Kidney epithelial cell (primary cell): ENCODE measurements at places on chromosomes 2 and 18.

DNA sequence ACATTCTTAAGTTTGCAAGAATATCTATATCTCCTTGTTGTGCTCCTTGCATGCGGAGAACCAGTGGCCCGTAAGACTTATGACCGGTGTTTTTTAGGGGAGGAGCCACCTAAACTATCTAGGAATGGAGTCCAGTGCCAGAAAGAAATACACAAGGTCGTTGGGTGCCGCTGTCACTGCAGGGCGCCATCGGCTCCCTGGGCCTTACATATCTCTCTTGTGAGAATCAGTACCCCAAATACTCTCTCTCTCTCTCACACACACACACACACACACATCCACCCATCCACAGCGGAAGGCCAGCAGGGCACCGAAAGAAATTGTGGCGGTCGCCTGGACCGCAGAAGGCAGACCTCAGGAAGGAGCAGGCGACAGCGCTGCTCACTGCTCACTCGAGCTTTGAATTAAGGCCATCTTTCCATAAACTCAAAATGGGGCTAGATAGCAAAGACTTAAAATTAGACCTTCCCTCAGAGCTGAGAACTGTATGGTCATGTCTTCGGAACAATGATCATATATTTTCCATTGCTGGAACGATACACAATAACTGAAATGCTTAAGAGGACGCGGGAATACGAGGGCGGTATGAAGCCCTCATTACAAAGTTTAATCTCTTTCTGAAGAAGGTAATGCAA is 10.4 kb downstream of the NR4A2 start:
- no peak for DNase-seq

GRCh38 chr2:64663402-64663801 is 9.7 kb upstream of the SERTAD2 start:
- DNase-seq, result no peak

GRCh38 chr2:111905990-111906735 is 7.8 kb downstream of the MERTK start:
- no peak for DNase-seq

- DNase-seq, result peak; percentile 72
These were observed 25.3 kb upstream of the RPL31 start for GRCh38 chr2:100976645-100977391.

GRCh38 chr2:124798551-124798950 is 773.5 kb downstream of the CNTNAP5 start:
- DNase-seq, result no peak

DNA sequence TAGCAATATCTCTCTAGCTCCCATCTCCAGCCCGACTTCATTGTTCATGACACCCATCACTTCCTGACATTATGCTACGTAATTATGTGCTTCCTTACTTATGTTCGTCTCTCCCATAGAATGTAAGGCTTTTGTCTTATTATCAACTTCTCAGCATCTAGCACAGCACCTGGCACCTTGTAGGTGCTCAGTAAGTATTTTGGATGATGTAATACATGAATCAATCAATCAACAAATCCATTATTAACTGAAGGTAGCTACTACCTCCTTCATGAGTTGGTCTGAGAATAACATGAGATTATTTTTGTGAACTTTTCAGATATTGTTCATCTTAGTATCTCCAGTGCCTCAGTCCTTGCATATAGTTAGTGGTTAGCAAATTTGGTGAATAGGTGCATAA is 109.3 kb downstream of the EN1 start:
- no peak for DNase-seq

DNA sequence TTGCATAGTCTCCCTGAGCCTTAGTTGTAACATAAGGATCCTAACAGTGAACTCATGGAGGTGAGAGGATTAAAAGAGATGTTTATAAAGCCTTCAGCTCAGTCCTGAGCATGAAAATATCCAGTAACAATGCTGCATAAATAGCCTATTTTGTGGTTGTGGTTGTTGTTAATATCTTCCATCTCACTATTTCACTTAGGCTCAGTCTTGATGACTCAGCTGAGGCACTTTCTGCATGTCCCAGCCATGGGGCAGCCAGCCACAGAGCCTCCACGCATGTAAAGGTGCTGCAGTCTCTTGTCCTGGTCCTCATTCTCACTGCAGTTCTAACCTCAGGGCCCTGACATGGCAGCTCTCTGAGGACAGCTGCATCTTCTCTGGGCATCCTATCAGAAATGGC is 218.8 kb upstream of the PKDCC start:
- DNase-seq, result no peak

DNA sequence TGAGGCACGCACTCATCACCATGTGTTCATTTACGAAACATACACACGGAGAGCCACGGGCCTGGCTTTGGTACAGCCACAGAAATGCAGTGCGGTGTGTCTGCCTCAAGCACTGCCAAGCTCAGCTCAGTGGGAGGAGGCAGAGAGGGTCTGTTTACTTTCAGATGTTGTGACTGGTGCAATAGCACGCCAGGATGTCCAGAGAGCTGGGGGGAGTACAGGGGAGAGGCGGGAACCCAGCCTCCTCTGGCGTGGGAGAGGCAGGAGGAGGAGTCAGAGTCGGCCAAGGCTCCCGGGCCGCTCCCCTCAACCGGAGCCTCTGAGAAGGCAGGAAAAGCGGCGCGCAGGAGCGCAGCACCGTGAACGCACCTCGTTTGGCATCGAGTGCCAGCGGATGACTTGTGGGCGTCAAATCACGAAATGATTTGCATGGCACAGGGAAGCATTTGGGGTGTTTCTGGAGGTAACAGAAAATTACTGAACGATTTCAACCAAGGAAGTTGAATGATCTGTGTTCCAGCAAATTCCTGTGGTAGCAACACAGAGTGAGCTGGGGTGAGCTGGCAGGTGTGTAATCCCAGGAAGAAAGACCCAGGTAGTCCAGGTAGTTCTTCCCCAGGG is 143.0 kb downstream of the ZNF516 start:
- DNase-seq, result peak; percentile 69

- no peak for DNase-seq
These were observed 81.9 kb downstream of the TGOLN2 start for GRCh38 chr2:85245891-85246290.

GRCh38 chr2:131567891-131568290 is 40.2 kb downstream of the CCDC74A start:
- no peak for DNase-seq

GRCh38 chr2:160157861-160158829 is 41.9 kb downstream of the ITGB6 start:
- DNase-seq, result no peak

DNA sequence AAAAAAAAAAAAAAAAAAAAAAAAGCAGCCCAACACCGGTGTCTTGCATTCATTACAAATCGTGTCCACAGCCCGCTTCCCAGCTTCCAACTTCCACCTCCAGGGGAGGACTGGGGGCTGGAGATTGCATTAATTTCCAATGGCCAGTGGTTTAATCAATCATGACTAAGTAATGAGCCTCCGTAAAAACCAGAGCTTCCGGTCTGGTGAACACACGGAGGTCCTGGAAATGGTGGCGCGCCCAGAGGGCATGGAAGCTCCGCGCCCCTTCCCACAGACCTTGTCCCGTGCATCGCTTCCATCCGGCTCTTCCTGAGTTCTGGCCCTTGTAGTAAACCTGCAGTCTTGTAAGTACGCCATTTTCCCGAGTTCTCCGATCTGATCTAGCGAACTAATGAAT is 43.6 kb downstream of the EEF1B2 start:
- no peak for DNase-seq

- DNase-seq, result peak; percentile 92
These were observed 684.4 kb downstream of the IRS1 start for GRCh38 chr2:226115102-226115831.

DNA sequence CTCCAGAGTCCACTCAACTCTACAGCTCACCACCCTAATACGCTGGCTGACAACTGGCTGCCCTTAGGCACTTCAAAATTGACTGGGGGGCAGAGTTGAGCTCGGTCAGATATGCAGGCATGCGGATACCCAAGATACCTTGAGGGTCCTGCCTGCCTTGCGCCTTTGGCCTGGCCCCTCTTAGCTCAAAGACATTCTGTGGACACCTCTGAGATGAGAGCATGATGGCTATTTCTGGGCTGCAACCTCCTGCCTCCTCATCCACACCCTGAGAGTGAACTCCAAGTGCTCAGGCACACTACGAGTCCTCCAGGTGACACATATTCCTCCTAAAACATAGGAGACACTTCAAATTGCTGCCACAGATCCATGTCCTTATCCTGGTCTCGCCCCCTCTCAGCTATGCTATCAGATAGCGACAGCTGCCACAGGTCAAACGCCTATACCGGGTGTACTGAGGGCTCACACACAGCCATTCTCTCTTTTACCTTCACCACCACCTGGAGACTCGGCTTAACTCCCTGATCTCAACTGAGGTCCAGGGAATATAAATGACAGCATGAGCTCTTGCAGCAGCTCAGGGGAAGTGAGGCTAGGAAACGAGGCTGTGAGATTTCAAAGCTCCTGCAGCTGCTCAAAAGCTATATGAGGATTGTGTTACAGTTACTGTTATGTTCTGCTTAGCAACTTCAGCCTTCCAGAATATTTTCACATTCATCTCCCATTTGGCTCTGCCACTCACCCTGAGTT is 60.5 kb upstream of the TEX51 start:
- no peak for DNase-seq

DNA sequence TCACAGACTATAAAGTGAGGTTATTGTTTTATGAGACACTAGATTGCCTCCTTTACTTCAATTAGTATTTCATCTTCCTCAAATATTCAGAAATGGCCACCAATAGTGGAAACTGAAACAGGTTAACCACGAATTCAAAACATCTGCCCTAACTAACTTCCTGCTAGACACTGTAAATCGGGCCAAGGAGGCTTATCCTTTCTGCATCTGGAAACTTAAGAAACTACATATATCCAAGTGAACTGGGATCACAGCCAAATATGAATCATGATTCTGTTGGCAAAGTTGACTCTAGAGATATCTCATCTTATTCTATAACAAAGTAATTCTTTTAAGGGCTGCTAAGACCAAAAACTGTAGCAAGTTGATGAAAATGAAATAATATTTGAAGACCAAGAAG is 136.6 kb upstream of the ZC3H15 start:
- DNase-seq, result no peak

DNA sequence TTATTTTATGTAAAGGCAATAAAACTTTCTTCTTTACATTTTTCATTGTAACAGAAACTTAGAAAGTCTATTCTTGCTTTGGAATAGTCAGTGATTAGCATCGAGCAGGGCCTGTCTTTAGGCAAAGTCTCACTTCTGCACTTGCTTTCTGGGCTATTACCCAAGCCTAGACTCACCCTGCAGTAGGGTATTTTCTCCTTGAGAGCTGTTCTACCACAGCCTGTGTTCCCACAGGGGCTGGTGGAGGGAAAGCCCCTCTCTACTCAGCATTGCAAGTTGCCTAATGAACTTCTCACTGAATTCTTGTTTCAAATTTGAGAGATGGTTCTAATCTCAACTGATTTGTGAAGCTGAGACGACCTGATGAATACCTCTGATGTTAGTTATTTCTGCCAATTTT is 111.7 kb upstream of the KLHL14 start:
- DNase-seq, result no peak

DNA sequence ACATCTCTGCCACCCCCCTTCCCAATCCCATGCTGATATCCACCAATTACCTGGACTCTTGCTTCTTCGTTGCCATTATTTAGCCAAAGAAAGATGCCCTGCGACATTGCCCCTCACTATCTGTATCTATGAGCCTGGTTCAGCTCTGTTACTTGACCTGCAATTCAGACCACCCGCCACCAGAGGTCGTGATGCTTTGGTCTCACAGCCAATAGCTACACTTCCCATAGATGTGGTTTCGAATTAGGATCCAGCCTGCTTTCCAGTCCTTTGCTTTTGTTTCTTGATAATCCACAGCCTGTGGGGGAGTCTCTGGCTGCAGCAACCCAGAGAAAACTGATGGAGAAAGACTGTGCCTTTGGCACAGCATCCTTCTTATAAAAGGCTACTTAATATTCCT is 239.4 kb downstream of the KLHL29 start:
- DNase-seq, result no peak

GRCh38 chr2:134246154-134246874 is 7.6 kb upstream of the MGAT5 start:
- no peak for DNase-seq

DNA sequence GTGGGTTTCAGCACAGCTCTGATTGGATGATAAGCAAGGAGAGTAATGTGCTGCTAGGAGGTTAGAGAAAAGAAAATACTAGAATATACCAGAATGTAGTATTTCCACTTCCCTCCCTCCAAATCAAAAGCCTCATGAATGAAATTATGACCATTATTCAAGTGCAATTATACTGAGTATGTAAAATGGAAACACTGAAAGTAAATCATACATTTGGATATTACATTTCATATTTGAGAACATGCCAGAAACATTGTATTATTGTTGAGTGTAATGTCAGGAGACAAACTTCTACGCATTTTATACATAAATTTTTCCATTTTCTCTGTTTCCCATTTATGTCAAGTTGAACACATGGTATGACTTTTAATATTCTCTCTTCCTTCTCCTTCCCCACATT is 942 bp upstream of the CETN1 start:
- DNase-seq, result no peak

DNA sequence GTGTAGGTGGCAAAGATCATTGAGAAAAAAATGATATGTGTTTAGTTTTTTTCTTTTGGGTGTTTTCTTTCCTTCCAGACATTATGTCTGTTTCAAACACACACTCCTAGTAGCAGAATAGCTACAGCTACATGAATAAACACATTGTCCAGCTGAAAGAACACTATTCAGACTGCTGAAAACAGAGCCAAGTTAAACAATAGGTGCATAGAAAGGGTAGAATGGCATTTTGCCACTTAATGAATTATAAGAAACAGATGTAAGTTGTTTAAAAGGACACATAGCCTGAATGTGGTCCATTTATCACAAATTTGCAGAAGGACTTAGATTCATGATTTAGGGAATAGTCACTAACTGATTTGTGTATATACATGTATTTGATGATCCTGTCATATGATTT is 20.1 kb downstream of the CTLA4 start:
- DNase-seq, result no peak

DNA sequence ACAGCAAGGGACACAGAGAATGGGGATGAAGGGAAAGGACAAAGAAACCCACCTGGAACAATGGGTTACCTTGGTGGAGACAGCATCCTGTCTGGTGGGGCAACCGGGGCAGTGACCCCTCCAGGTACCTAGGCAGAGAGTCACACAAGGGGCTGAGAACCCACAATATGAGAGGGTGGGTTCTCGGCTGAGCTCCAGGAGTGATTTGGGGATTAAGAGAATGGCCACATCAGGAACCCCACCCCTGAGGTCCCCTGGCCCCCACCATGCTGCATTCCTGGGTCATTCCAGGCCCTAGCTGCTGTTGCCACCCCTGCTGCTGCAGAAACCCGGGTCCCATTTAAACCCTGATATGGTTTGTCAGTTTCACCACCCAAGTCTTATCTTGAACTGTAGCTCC is 172.3 kb downstream of the RTP5 start:
- no peak for DNase-seq
